Osteocyte (in vitro differentiated cells): ENCODE measurements at places on chromosomes 3 and 15. TPM values are rescaled to one million over a fixed set of nuclear protein-coding genes. Genes with fewer than 3 reads are reported as not detected.

The GOLGA8M gene
- 2.7 and 3.5 TPM in 2 replicates for total RNA-seq

DNA sequence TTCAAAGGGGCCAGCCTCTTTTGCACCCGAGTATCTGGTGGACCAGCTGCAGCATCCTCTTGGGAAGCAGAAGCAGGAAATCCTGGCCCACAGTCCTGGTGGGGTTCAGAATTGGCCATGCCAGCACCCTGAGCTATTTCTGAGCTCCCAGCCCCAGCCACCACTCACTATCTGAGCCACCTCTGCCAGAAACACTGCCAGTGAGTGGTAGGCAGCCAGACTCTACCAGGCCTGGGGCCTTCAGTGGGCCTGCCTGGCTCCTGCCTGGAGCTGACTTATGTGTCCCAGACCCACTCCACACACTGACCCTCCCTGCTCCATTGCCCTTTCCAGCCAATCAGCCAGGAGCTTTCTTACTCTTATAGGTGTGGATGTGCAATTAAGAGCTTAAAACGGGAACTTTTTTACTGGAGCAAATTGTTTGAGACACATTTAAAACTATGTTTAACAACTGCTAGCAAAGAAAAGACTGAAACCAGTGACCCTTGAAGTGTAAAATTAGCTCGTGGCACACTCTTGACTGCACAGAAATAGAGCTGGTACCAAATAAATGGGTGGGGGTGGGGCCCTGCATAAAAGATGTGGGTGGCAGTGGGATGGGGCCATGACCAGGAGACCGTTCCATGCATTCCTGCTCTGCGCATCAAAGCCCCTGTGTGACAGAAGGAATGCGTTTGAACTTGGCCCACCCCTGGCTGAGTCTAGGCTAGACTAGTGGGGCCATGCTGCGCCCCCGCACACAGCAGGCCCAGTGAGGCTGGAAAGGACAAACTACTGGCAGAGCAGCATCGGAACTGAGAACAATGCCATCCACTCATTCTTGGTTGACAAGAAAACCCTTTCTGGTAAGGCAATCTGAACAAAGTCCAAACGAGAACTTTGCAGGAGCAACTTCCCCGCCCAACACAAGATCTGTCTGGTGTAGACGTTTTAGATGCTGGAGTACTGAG, 48.0 kb downstream of the CTNNB1 start:
- no peaks in the 10 kb centered on the region for H3K27me3 ChIP-seq
- H3K27ac ChIP-seq, result no peak overlapping the region
- no peak for DNase-seq
- no peak overlapping the region for H3K4me3 ChIP-seq

GRCh38 chr3:53161820-53162671, 1.0 kb downstream of the PRKCD start:
- no peaks in the 10 kb centered on the region for H3K36me3 ChIP-seq
- no peak for DNase-seq
- H3K4me1 ChIP-seq, result peaks cover 34% of the 10 kb centered on the region
- H3K27me3 ChIP-seq, result no peaks in the 10 kb centered on the region
- H3K4me3 ChIP-seq, result peak overlapping the region; percentile 86

The UROC1 gene
- total RNA-seq, result not detected in 2 replicates
